ENCODE measurements at places on chromosomes 12 and 14. TPM values are rescaled to one million over a fixed set of nuclear protein-coding genes. Genes with fewer than 3 reads are reported as not detected.

ZC2HC1C gene
- 4.5 TPM for polyA plus RNA-seq

LRFN5 gene
- polyA plus RNA-seq, result 21.8 TPM

MYH6 gene
- not detected for polyA plus RNA-seq

GALNT8 gene
- polyA plus RNA-seq, result 25.9 TPM
